Midbrain (tissue), 1 donor: ENCODE measurements at places on chromosomes 2 and 18.

DNA sequence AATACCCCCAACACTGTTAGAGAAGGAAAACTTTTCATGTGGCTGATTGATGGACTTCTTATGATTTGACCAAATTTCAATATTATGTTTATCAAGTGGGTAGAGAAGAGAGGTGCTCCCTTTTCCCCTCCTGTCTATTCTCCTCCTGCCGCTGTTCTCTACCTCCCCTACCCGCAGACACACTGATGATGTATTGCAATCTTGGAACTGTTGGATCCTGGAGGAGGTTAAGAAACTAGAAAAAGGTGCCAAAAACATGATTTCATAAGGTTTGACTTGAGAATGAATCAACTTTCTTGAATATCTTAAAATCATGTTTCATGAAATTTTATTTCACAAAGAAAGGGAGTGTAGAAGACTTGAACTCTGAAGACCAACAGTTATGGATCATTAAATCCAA lies 125.8 kb downstream of the MEIS1 start:
- DNase-seq, result no peak

DNA sequence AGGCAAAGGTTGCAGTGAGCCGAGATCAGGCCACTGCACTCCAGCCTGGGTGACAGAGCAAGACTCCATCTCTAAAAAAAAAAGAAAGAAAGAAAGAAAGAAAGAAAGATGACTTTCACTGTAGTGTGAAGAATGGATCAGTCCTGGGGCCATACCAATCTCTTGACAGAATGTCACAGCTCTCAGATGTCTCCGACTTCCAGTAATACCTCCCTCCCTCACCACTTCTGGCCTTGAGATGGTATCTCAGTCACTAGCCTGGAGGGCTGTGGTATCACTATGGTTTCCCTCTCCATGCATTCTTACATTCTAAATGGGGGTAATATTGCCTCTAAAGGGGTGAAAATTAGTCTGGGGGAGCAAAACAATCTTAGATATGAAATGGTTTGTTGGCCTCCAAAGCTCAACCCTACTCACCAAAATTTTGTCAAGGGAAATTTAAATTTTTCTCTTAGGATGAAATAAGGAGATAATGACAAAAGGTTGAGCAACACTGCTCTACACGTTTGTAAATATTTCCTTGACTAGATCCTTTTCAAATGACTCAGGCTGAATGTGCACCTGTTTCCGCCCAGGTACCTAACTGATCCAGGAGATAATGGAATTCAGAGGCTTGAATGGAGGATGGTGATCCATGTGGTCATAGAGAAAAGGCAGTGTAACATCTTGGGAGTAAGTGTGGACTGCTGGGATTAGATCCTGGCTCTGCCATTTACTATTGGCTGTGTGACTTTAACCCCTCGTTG lies 19.9 kb upstream of the SPRED2 start:
- no peak for DNase-seq

- DNase-seq, result no peak
These were observed 93.0 kb upstream of the MYO3B start for GRCh38 chr2:170084820-170085491.

- no peak for DNase-seq
These were observed 19.1 kb downstream of the CAPG start for GRCh38 chr2:85390941-85391669.

- DNase-seq, result no peak
These were observed 49.7 kb downstream of the STAT1 start for GRCh38 chr2:190964170-190964795.

GRCh38 chr2:186862869-186863709 lies 14.1 kb upstream of the ZSWIM2 start:
- DNase-seq, result peak; percentile 7
